Neuronal stem cell (in vitro differentiated cells): ENCODE measurements at places on chromosomes 5 and 9.

DNA sequence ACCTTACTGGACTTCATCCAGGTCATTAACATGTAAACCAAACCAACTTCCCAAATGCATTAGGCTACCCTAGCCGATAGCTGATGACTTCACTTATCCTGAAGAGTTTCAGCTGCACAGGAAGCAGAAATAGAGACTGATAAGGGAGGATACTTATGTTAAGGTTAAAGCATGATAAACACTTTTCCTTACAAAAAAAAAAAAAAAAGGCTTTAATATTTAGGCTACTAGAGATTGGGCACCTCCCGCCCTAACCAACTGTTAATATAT is 1.6 kb upstream of the MEF2C start:
- no peak for DNase-seq

DNA sequence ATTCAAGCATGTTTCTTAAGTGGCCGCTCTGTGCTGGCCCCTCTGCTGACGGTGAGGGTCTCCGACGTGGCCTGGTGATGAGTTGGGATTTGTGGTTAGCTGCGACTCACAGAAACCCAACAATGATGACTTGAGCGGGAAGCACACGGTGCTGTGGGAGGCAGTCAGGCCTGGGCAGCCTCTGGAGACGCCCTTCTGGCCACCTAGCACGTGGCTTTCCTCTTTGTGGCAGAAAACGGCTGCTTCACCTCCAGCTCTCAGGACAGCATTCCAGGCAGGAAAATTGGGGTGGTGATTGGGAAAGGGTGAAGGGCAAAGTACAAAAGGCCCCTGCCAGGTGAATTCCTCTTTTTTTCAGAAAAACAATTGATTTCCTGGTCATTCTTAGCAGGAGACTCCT is 17.5 kb upstream of the IER5L start:
- DNase-seq = no peak

GRCh38 chr5:43298443-43298842 is 14.8 kb downstream of the HMGCS1 start:
- no peak for DNase-seq

- no peak for DNase-seq
Observed at GRCh38 chr5:93887678-93888077, 146.3 kb upstream of the POU5F2 start.

- no peak for DNase-seq
Observed at GRCh38 chr5:28603869-28604268, 1565.5 kb upstream of the CDH9 start.

- DNase-seq = no peak
Observed at GRCh38 chr5:39505363-39505762, 80.6 kb upstream of the DAB2 start.

GRCh38 chr9:98899408-98900056 is 44.2 kb upstream of the COL15A1 start:
- DNase-seq = no peak

- DNase-seq = no peak
Observed at GRCh38 chr5:138064526-138064925, 19.3 kb upstream of the WNT8A start.

- no peak for DNase-seq
Observed at GRCh38 chr5:32138839-32139493, 35.2 kb downstream of the GOLPH3 start.
